ENCODE measurements at places on chromosomes 7 and 10. TPM values are rescaled to one million over a fixed set of nuclear protein-coding genes. Genes with fewer than 3 reads are reported as not detected.
A peak's percentile ranks its signal among the peaks of the same experiment; 100 is the strongest.

The WDFY4 gene
- 1.7 TPM for total RNA-seq

The TCERG1L gene
- total RNA-seq, result not detected

DNA sequence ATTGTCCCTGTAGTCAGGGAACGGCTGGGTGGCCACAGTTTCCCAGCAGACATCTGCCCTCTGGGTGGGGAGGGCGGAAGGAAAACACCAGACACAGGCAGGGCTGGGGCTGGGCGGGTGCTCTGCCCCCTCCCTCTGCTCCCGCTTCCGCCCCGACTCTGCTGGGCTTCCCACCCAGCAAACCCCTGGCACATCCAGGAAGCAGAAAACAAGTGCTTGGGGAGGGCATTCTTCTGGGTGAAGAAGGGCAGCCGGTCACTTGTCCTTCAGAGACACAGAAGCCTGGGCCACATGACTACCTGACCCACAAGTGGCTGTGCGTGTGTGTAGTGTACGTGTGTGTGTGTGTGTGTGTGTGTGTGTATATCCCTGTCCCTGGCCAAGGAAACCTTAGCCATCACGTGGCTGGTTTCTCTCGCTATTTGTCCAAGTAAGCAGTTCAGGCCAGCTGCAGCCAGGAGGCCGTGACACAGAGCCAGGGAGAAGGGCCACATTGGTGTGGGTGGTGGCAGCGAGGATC lies 77.9 kb downstream of the ZMIZ1 start:
- DNase-seq, result no peak

GRCh38 chr7:158495786-158496185 lies 91.8 kb downstream of the PTPRN2 start:
- no peak for DNase-seq

DNA sequence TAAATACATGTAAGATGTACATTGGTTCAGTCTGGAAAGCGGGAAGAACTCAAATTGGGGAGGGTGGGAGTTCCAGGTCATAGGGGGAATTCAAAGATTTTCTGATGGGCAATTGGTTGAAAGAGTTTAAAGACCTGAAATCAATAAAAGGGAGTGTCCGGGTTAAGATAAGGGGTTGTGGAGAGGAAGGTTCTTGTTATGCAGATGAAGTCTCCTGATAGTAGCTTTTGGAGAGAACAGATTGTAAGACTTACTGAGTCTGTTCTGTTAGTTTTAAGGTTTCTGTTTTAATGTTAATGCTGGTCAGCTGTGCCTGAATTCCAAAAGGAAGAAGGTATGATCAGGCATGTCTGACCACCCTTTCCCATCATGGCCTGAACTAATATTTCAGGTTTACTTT lies 48.8 kb downstream of the SDHAF3 start:
- DNase-seq, result no peak

DNA sequence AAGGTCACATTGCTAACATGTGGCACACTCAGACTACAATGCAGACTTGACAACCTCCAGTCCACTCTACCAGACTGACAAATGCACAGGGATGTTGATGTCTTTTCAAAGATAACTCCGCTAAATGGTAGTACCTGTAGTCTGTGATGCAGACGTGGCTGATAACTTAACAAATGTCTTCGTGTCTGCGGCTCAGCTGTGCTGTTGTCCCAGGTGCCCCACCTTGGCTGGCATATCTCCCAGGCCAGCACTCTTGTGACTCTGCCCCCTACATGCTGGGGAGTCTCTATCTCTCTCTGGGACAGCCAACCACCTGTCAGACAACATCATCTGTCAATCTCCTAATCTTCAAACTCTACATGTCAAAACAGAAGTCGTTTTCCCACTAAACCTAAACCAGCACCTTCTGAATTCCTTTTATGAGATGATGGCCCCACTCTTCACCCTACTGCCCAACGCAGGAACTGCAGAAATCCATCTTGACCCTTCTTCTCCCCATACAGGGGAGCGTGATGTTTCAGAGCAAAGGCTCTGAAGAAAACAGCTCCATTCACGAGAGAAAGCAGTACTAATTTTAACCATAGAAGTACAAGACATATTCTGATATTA lies 156.4 kb downstream of the USP6NL start:
- no peak for DNase-seq

GRCh38 chr7:50303335-50304128 lies 984 bp upstream of the IKZF1 start:
- peak; percentile 56 for DNase-seq

All from natural killer cell (primary cell).